ENCODE measurements at places on chromosomes 7 and 10.

DNA sequence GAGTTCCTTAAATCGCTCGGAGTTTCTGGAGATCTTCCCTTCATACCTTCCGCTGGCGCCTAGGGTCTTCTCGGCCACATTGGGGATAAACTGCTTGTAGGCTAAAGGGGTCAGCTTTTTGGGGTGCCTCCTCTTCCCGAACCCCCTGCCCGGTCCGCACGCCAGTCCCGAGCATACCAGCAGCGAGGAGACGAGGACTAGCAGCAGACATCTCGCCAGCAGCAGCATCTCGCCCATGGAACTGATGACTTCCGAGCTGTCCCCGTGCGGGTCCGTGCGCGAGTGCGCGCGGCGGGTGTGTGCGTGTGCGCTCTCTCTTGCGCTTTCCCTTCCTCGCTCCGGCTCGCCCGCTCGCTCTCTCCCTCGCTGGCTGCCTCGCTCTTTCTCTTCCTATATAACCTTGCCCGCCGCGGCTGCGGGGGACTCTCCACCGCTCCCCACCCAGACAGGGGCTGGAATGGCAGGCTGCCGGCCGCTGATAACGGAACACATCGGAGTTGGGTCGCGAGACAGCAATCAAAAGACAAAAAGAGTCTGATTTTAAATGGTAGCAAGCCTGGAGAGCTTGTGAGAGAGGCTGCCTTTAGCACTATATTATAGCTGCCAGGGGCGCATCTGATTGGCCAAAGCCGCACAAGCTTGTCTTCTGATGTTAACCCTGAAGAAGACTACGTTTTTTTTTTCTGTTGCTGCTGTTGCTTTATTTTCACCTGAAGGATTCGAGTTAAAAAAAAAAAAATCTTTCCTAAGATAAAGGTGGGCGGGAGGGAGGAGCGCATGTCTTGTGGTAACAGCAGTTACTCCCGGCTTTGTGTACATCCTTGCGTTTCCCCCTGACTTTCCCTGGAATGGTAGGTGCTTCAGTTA, at the start of gene SHH:
SHH (minus strand) TSS at position 569 of the 867 bp plus-strand sequence; CDS start at position 228, 341 bp downstream.
- no peak for DNase-seq

DNA sequence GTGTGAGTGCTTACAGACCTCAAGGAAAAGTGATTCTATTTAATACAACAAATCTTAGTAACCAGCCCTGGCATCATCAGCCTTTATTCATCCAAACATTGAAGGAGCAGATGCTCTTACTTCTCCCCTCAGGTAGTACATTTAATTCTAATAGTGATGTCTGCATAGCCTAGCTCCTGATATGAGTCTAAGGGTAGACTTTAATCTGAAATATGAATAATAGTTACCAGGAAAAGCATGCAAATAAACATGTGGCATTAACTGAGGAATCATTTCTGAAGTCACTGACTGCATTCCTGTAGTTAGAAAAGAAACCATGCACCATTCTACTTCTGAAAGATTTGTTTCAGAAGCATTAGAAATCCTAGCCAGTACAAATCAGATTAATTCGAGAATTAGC, 25.7 kb upstream of the LMBR1 start:
- DNase-seq: no peak

DNA sequence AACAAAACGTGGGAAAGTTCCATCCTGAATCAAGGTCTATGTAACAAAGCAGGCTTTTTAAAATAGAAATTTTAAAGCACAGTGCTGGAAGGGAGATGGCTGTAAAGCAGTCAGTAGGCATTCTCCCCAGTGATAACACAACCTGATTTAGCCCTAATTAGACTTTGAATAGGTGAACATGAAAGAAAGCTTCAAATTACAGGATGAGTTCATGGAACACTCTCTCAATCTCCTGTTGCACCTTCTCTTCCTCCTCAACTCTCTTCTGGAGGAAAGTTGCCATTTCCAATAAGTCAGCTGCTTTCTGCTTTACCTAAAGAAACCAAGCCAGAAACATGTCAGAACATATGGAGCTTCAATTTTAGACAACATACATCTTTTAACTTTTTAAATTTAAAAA, 20.1 kb downstream of the SFR1 start:
- DNase-seq: no peak

DNA sequence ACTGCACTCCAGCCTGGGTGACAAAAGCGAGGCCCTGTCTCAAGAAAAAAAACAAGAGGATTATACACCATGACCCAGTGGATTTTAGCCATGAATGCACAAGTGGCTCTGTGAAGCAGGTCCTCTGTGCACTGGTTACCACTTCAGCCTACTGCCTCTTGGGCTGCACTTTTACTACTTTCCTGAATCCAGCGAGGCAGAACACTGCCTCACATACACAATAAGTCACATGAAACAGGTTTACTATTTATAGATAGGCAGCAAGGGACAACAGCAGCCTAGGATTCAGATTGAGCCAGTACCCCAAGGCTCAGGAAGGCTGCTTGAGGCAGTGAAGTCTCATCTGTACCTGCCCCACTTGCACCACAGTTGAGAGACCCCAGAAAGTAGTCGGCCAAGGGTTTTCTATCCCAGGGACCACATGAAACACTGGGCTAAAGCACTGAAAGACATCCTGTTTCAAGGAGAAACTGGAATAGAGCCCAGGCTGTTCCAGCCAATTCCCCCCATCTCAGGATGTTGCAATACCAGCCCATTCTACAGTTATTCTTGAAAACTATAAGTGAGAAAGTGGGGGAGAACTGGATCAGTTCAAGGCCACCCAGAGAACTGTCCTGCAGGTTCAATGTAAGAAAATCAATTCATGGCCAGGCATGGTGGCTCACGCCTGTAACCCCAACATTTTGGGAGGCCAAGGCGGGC, 10.3 kb upstream of the OGDH start:
- DNase-seq: no peak

GRCh38 chr10:114288424-114289095, 49.5 kb downstream of the VWA2 start:
- DNase-seq: no peak

DNA sequence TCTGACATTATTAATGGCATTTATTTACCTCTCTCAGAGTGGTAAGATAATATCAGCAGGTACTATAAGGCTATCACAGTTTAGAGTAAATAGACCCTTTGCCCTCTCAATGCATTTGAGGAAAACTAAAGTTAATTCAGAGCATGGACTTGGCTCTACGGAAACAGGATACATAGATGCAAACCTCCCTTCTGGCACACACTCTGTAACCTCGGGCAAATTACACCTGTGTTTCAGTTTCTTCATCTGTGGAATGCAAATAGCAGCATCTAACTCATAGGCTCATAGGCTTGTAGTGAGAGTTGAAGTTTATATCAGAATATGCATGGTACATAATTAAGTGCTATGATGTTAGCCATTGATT, 5.6 kb downstream of the RAPGEF5 start:
- peak; percentile 55 for DNase-seq

DNA sequence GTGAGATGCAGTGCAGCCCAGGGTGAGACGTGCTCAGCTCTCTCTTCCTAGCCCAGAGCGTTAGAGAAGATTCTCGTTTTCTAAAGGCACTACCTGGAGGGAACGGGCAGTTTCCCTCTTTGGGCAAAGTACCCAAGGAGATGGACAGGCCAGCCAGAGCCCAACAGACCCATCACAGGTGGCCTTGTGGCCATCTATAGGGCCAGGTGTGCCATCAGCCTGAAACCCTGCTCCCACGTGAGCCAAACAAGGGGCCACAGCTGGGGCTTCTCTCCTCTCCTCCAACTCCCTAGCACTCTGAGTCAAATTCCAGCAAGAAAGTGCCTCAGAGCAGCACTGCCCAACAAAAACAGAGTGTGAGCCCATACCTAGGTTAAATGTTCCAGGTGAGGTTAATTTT, 22.3 kb downstream of the CHST15 start:
- no peak for DNase-seq

GRCh38 chr7:142181966-142182365, 70.4 kb downstream of the MGAM2 start:
- no peak for DNase-seq

DNA sequence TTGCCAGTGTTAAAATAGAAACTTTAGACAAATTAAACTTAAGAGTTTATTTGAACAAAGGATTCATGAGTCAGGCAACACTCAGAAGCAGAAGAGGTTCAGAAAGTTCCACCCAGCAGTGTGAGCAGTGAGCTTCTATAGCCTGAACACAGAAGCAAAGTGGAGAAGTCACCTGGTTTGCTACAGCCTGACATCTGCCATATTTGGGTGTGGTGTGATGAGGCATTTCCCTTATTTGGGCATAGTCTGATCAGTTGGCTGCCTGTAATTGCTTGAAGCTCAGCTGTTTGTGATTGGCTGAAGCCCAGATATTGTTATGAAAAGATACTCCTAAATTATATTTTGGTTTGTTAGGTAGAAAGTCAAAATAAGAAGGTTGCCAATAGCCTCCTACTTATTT, 39.1 kb downstream of the VWC2 start:
- no peak for DNase-seq

DNA sequence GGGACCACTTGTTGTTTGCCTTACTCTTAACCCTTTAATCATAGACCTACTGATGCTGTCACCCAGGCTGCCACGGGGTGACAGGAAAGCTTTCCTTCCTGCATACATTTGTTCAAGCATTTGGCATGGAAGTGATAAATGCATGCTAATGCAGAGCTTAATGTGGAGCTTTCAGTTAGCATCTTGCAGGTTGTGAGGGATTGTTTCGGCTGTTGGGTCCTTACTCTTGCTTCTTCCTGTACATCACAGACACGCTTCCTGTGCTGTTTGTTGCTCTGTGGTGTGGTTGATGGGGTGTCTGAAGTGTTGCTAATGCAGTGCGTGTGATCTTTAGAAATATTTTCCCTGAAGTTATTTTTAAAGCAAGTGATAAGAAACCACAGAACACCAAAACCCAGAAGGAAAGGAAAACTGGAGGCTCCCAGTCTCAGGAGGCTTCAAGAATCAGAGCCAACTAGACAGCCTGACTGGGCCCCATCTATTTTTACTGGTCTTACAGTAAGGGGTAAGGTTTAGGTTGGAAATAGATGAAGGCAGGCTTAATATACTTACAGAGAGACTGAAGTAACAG, 143.1 kb downstream of the CHN2 start:
- DNase-seq: no peak

DNA sequence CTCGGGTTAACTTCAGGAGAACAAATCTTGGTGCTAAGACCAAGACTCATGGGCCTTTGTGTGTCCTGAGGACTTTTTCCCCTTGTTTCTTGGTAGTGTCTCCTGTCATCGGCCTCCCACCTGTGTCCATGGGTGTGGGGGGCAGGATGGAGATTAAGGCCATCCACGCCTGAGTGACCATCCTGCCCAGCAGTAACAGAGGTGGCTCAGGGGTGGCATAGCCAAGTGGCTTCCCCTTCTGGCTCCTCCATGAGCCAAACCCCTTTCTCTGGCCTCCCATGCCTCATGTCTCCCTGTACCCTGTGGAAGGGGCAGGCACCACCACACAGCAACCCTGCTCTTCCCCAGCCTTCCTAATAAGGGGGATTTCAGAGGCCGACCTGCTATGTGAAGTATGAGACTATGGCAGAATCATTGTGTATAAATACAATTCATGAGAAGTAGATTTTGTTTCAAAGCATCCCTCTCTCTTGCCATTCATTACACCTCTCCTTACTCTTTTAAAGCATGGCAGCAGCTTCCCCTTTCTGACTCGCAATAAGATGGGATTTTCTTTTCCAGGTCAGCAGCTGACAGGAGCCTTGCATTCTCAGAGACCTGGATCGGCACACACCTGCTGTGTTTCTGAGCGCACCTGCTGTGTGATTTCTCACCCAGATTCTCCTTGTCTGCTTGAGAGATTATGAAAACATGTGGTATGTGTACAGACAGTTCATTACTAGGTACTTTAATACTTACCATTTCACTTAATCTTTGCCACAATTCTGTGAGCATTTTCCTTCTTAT, 102.5 kb downstream of the XPNPEP1 start:
- no peak for DNase-seq

DNA sequence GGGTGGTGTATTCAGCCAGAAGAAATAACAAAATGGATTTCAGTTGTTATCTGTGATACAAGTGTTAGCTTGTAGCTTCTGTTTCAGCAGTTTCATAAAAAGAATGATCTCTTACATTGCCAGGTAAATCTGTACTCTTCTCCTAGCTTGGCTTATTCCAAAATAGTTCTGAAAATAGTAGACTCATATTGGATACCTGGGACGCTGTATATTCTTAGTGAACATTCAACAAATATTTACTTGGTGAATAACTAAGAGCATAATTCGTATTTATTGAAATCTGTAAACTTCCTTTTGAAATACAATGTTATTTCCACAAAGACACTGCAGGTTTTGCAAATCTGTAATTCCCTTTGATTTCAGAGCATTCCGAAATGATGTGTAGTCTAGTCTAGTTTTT, 249.2 kb downstream of the ADK start:
- DNase-seq: no peak

DNA sequence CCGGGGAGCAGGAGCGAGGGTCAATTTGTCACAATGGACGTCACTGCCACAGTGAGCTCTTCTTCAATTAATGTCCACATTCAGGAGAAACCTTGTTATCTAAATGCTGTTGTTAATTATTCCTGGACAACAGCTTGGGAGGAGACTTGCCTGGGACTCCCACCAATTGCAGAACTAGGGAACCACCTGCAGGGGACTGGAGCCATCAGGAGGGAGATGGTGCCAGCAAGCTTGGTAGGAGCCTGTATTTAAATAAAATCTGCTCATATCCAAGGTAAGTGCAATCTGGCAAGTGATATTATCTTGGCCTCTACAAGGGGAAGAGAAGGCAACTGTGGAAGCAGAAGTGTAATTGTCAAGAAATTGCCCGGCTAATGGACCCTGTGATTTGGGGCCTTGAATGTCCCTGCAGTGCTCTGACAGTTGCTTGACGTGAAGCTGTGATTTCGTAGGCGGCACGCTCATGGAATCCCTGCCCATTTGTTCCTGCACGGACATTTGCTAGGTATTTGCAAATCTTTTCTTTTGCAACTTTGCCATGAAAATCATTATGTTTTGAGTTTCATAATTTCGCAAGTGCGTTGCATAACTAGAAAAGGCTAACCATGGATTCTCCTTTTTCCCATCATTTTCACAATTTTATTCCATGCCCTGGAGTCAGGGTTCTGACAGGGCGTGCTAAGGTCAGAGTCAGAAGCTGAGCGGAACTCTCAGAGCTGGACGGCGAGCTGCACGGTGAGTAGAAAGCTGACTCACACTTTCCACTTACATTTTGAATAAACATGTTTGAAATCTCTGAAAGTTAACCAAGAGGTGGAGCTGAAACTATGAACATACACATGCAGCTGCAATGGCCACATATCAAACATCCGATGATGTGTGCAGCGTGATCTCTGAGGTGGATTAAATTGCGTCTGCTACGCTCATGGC, 84.9 kb upstream of the TCERG1L start:
- DNase-seq: no peak

GRCh38 chr10:11303361-11304170, 285.9 kb downstream of the CELF2 start:
- no peak for DNase-seq
